ENCODE measurements at places on chromosomes 6 and 20.

- no peak for DNase-seq
These were observed 491.6 kb upstream of the CDH4 start for GRCh38 chr20:60760256-60761000.

DNA sequence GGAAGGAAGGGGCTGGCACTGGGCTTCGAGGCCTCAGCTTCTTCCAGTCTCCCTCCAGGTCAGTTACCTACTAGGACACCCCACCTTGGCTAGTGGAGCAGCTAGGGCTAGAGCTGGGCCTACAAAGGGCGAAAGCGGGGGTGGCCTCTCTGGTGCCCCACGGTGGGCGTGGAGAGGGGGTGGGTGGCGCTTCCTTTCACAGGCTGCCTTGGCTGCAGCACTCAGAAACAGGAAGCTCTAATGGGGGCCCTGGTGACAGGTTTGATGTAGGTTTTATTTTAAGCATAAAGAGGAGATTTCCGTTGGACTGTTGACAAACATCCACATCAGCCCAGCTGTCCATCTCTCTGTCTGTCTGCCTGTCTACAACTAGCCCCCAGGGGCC, 13.4 kb downstream of the FAM110A start:
- DNase-seq, result no peak

DNA sequence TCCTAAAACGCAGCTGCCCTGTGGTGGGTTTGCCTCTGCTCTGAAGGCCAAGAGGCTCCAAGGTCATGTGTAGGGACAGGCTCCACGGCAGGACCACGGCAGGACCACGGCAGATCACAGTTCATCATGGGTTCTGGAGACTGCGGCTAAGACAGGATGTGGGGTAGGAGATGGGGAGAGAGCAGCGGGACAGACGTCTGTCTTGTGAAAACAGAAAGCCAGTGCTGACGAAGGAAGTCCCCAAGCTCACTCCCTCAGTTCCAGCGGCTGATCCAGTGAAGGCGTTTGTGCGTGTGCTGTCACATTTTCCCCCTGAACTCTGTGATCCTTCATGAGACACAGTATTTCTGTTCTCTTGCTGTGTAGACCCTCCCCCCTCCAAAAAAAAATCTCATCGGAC, 67.9 kb upstream of the PTGIS start:
- DNase-seq, result no peak

GRCh38 chr6:4819706-4820283, 43.6 kb downstream of the CDYL start:
- no peak for DNase-seq

GRCh38 chr6:131685266-131685780, 15.9 kb downstream of the OR2A4 start:
- no peak for DNase-seq

DNA sequence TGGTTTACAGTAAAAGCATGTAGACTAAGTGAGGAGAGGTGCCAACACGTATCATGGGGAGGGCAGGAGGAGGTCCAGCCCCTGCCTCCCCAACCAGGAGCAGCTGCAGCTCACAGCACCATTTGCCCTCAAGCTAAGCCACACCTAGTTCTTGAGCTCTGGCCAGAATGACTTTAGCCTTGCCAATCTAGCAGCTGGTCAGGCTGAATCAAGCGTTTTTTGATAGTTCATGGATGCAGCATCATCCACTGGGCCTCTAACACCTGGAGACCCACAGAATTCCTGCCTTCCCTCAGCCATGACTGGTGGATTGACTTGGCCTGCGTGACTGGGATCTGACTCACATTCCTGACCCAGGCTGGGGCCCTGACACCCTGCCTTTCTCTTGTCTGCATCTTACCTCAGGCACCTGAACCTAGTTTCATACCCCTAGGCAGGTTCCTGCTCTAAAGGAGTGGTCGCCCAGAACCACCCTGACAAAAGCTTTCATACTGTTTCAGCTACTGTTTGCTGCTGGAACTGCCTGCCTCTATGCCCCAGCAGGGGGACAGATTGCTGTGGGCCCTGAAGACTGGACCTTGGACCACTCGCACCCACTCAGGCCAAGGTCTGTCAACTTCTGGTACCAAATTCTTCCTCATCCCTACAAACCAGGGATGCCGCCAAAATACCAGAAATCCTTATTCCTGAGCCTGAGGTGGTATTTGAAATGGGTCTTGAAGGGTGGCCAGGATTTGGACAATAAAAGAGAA, 122.3 kb downstream of the QRSL1 start:
- no peak for DNase-seq

GRCh38 chr6:89487864-89488263, 54.9 kb downstream of the ANKRD6 start:
- no peak for DNase-seq

DNA sequence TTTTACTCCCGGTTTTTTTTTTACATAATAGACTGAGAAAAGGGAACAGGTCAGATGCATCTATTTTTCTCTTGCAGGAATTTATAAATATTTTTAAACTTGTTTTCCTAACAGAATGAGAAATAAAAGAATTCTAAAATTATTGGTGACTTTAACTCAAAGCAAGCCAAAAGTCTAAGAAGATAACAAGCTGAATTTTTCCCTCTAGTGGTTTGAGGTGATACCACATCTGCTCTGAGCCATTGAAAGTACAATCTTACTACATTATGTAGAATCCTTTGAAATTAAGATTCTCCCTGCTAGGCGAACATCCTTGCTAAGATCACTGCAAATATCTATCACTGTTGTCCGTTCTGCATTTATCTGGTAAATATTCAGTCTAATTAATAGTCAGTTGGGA, 10.7 kb upstream of the STMND1 start:
- DNase-seq, result no peak

DNA sequence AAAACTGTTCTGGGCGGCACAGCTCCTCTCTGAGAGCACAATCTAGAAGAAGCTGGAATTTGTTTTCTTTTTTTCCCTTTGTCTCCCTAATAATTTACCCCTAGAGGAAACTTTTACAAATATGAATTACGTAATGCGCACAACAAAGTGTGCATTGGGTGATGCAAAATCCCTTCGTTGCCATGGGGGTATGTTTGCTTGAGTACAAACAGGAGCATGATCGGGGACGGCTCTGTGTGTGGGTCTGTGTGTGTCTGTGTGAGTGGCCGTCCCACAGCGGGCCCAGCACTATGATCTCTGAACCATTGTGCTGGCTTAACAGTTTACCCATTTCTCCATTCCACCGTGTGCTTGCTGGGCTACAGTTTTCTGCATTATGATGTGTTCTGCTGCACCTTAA, 278.2 kb downstream of the CDC5L start:
- DNase-seq, result no peak

GRCh38 chr6:118905851-118906250, 11.9 kb downstream of the ASF1A start:
- no peak for DNase-seq

GRCh38 chr6:156884306-156884705, 107.1 kb downstream of the ARID1B start:
- DNase-seq, result no peak

DNA sequence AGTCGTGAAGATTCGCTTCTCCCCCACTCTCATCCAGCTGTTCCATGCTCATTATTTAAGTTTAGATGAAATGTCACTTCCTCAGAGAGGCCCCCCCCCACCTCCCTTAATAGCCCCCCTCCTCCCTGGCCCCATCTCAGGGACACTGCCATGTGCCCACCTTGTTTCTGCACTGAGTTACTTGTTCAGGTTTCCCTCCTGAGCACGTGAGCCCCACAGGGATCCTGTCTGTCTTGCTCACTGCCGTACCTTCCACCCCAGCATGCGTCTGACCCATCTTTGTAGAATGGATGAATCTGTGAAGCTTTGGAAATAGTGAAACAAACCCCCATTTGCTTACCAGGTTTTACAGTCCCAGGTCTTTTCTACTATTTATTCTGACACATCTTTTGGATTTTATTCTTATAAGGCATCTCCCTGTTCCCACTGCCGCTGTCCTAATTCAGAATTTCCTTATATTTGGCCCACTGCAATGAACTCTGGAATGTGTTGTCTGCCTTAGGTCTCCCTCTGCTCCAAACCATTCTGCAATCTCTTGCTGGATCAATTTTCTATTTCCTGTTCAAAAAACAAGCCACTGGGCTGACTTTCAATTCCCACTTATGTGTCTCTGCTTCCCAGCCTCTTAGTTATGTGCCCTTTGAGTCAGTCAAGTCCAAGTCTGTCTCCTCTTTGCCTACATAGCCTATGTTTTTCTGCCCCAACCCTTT, 136.5 kb upstream of the ECI2 start:
- DNase-seq, result no peak

DNA sequence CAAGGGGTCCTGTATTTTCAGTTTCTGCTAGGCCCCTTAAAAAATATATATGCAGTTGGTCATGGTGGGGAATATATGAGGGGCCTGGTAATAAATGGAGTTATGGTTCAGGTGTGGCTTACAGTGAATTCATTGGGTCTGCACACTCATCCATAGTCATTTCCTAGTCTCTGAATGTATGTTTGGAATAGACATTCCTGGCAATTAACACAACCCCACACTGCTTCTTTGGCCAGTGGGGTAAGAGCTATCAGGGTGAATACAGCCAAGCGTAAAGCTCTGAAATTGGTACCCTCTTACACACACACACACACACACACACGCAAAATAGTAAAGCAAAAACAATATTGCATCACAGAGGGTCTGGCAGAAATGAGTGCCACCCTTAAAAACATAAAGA, 56.5 kb downstream of the QRSL1 start:
- no peak for DNase-seq

DNA sequence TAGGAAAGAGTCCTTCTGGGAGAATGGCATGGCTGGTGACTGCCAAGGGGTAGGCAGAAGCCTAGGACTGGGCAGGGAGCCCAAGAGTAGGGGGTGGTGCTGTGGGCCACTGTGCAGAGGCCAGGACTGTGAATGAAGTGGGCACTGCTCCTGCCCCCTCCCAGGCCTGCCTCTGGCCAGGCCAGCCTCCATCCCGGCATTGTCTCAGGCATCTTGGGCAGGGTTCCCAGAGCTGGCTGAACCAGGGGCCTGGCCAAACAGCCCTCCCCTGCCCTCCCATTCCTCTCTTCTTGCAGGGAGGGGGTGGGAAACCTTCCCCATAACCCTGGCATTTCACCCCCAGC, 81.6 kb downstream of the MRPL14 start:
- DNase-seq, result no peak

DNA sequence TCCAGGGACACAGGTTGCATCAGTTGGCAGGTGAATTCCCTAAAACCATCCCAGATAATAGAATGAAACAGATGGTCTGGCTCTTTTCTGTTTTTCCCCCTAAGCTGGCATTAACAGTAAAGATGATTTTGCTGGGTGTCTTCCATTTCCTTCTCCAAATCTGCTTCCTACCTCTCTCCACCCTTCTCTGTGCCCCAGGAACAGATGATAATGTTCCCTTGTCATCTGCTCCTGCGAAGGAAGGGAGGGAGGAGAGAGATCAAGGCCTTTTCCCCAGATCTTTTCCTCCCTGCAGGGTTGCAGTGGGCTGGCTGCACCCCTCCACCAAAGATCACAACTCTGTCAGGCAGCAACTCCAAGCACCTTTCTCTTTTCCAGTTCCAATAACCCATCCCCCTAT, 156.5 kb upstream of the PRDM1 start:
- DNase-seq, result no peak

- no peak for DNase-seq
These were observed 50.6 kb upstream of the TMEM244 start for GRCh38 chr6:129911732-129912131.
